A549 treated with Mapracorat at 1 μM for 4 hours (cell line): ENCODE measurements at places on chromosomes 5 and 9. TPM values are rescaled to one million over a fixed set of nuclear protein-coding genes. Genes with fewer than 3 reads are reported as not detected.

CTXN3 gene
- not detected in 5 replicates for total RNA-seq

MEGF10 gene
- total RNA-seq: not detected in 5 replicates

ANKDD1B gene
- 0.13 TPM in 1 of 5 replicates, not detected in the others for total RNA-seq

COL15A1 gene
- 0.30 to 0.57 TPM (median 0.53 TPM) in 5 replicates for total RNA-seq

ATG12 gene
- 47.1 to 56.0 TPM (median 49.6 TPM) in 5 replicates for total RNA-seq

MYMK gene
- not detected in 5 replicates for total RNA-seq

DMRTA1 gene
- total RNA-seq: 0.58 to 0.83 TPM (median 0.70 TPM) in 5 replicates

OMD gene
- not detected in 5 replicates for total RNA-seq

ANGPTL2 gene
- not detected in 5 replicates for total RNA-seq

ARL15 gene
- total RNA-seq: 3.7 to 5.5 TPM (median 4.2 TPM) in 5 replicates

SLC24A2 gene
- not detected in 5 replicates for total RNA-seq

C9orf153 gene
- 0.08 to 0.50 TPM (median 0.15 TPM) in 3 of 5 replicates, not detected in the others for total RNA-seq

AK1 gene
- 50.6 to 85.5 TPM (median 74.9 TPM) in 5 replicates for total RNA-seq

GFI1B gene
- total RNA-seq: 0.09 to 0.17 TPM (median 0.16 TPM) in 3 of 5 replicates, not detected in the others

OR1K1 gene
- not detected in 5 replicates for total RNA-seq

ECSCR gene
- not detected in 5 replicates for total RNA-seq

TRUB2 gene
- 42.8 to 49.8 TPM (median 46.5 TPM) in 5 replicates for total RNA-seq

SOWAHA gene
- 0.08 to 0.17 TPM (median 0.09 TPM) in 5 replicates for total RNA-seq

SV2C gene
- 0.04 TPM in 1 of 5 replicates, not detected in the others for total RNA-seq

RBM27 gene
- total RNA-seq: 10.4 to 11.7 TPM (median 11.2 TPM) in 5 replicates

KLF4 gene
- total RNA-seq: 26.0 to 30.2 TPM (median 28.8 TPM) in 5 replicates

PCDH12 gene
- total RNA-seq: 0.01 to 0.11 TPM (median 0.02 TPM) in 3 of 5 replicates, not detected in the others

ROR2 gene
- 0.88 to 1.6 TPM (median 1.3 TPM) in 5 replicates for total RNA-seq

INSL6 gene
- total RNA-seq: not detected in 5 replicates

FBLL1 gene
- total RNA-seq: 0.08 to 0.25 TPM (median 0.10 TPM) in 3 of 5 replicates, not detected in the others

GLRA1 gene
- not detected in 5 replicates for total RNA-seq

PRSS3 gene
- 11.8 to 13.5 TPM (median 12.6 TPM) in 5 replicates for total RNA-seq

EIF4E1B gene
- total RNA-seq: not detected in 5 replicates

RXRA gene
- total RNA-seq: 20.4 to 37.7 TPM (median 35.6 TPM) in 5 replicates

KCNV2 gene
- not detected in 5 replicates for total RNA-seq

NR2F1-AS1 gene
- total RNA-seq: 1.9 to 4.7 TPM (median 3.7 TPM) in 5 replicates

TAL2 gene
- total RNA-seq: 0.30 to 0.41 TPM in 2 of 5 replicates, not detected in the others

BAAT gene
- 0.23 to 0.45 TPM (median 0.35 TPM) in 5 replicates for total RNA-seq

ITGA2 gene
- total RNA-seq: 10.4 to 15.2 TPM (median 13.6 TPM) in 5 replicates

FBXL7 gene
- total RNA-seq: 1.2 to 1.5 TPM (median 1.5 TPM) in 5 replicates

AGXT2 gene
- total RNA-seq: not detected in 5 replicates

CARTPT gene
- not detected in 5 replicates for total RNA-seq

CYSRT1 gene
- total RNA-seq: 2.5 to 5.4 TPM (median 4.8 TPM) in 5 replicates

NCBP1 gene
- 24.4 to 26.7 TPM (median 25.0 TPM) in 5 replicates for total RNA-seq

ANKRD31 gene
- 0.02 to 0.07 TPM (median 0.05 TPM) in 4 of 5 replicates, not detected in the other for total RNA-seq

ADGRV1 gene
- total RNA-seq: 0.44 to 1.1 TPM (median 0.71 TPM) in 5 replicates

REEP2 gene
- total RNA-seq: 6.8 to 7.4 TPM (median 7.1 TPM) in 5 replicates

SLC23A1 gene
- 1.1 to 1.8 TPM (median 1.3 TPM) in 5 replicates for total RNA-seq
